ENCODE measurements at places on chromosomes 4 and X.

DNA sequence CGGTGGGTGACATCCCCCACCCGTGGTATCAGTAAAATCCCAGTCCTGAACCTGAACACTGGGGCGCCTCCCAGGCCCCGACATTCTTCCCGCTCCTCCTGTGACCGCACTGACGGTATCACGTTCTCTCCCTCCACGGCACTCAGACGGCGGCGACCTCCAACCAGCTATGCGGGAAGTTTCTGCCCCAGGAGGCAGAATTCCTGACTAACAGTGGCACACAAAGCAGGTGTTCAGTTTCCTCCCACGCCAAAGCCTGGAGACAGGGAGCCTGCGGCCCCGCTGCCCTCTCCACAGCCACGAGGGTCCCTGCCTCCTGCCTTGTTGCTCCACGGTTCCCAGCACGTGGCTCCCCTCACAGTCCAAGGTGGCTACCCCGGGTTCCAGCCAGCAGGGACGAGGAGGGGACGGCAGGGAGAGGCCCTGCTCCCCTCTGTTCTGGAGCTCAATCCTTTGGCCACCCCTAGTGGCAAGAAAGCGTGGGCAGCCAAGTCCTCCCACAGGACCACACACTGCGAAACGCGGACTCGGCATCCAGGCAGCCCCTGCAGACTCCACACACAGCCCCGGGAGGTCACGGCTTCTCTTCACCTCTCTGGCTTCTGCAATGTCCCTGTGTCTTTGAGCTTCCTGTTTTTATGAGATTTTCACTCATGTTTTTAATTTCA lies 15.2 kb downstream of the CTBP1 start:
- no peak for DNase-seq

DNA sequence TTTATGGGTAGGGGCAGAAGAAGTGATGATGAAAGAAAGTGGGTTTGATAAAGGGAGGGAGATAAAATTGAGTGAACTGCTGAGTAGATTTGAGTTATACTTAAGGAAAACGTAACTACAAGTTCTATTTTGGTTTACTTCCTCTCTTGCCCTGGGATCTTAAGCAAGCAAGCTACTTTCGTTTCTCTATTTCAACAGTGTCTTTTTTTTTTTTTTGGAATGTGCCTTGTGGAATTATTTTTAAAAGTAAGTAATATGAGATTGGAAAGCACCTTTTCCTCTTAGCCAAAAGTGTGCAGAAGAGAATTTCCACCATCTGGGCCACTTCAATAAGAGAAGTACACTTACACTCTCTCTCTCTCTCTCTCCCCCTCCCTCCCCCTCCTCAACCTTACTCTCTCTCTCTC lies 16.0 kb upstream of the C4orf36 start:
- no peak for DNase-seq

DNA sequence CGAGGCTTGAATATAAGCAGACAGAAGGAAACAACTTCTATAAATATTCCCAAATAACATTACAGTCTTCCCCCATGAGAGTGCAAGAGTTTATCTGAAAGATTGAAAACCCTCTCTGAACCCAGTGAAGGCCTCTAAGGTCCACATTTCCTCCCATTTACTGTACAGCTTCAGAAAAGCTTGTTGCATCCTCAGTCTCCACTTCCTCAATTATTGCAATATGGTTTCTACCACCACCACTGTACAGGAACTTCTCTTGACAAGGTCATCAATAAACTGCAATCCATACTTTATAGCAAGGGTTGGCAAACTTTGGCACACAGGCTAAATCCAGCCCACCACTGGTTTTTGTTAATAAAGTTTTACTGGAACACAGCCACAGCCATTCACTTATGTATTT lies 239.0 kb downstream of the THOC2 start:
- DNase-seq = no peak

DNA sequence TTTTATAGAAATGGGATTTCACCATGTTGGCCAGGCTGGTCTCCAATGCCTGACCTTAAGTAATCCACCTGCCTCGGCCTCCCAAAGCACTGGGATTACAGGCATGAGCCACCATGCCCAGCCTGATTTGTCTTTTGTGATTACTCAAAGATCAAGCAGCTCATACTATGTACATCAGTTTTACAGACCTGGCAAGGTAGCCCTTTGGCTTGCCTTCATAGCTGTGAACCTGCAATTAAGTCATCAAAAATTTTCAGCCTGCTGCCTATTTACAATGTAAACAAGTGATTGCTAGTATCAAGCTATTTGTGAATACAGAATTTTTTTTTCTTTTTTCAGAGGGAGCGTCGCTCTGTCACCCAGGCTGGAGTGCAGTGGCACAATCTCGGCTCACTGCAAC lies 46.2 kb downstream of the GSX2 start:
- DNase-seq = no peak

DNA sequence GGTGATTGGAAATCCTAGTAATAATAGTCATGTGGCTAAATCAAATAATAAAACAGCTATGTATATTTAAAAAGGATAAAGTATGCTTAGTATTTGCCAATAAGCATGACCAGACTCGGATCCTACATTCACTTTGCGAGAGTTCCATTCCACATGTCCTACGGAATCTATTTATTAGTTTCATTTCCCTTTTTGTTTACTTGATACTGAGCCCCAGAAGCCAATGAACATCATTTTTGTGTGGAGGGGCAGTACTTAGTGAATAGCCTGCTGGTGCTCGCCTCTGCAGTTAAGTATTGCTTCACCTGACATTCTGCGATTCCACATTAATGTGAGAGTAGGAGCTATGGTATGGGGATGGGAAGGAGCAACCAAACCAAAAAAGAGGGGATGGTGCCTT lies 58.5 kb upstream of the NAP1L5 start:
- DNase-seq = no peak

DNA sequence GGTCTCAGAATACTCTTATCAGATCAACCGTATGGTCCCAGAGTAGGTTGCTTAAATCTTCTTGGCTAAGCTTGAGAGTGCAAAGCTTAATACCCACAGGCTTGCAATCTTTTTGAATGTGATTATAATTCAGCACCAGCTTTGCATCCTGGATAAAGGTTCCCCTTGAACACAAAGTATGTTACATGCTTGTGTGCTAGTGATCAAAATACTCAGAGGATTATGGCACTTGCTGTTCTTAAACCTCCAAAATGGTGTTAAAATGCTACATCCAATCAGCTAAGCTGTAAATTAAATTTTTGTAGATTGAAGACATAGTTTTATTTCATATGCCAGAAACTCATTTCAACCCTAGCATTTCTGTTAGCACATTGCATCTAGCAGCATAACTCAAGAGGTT lies 812.2 kb upstream of the TENM3 start:
- DNase-seq = no peak

DNA sequence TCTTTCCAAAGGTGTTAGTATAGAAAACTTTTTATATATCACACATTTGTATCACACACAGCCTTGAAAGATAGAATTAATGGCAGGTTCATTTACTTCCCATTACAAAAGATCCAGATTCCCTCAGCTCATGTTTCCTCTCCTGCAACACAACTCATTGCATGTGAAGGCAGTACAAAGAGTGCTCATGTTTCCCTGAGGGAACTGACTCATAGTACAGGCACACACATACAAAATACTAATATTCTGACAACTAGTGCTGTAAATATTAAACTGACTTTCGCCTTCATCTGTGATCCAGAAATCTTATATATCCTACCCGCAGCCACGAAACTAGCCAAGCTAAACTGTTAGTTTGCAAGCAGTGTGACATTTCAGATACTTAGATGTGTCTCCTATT lies 819.8 kb upstream of the PCDH7 start:
- no peak for DNase-seq

GRCh38 chrX:30005813-30006212 lies 209.6 kb upstream of the MAGEB2 start:
- no peak for DNase-seq

- no peak for DNase-seq
Observed at GRCh38 chr4:55124322-55125076, 896 bp downstream of the KDR start.

- no peak for DNase-seq
Observed at GRCh38 chr4:83272900-83273299, 11.7 kb downstream of the COQ2 start.

DNA sequence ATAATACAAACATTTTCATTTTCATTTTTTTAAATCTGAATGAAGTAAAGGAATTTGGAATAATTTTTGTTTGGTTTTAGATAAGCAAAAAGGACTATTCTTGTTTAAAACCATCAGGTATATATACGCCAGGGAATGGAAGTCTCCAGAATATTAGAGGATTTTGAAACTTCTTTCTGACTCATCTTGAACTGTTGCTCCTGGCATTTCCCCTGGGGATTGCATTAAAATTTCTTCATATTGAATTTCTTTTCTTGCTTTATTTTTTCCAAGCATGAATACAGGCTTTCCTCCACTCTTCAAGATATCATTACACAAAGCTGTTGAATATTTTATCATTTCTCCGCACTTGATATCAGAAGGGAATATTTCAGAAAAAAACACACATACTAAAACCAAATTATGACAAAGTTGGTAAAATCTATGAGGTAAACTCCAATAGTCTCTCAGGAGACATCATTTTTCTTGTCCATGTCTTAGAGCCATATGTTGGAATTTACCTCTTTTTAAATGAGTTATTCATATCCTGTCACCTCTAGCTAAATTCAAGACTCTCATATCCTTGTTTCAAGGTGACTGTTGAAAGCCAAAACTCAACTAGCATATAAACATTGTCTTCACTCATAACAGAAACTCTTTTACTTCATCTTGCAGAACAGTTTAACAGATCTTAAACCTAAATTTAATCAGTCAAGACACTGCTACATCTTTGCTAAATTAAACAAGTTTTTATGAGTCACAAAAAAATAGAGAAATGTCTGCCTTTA lies 20.7 kb upstream of the CSN1S1 start:
- no peak for DNase-seq

DNA sequence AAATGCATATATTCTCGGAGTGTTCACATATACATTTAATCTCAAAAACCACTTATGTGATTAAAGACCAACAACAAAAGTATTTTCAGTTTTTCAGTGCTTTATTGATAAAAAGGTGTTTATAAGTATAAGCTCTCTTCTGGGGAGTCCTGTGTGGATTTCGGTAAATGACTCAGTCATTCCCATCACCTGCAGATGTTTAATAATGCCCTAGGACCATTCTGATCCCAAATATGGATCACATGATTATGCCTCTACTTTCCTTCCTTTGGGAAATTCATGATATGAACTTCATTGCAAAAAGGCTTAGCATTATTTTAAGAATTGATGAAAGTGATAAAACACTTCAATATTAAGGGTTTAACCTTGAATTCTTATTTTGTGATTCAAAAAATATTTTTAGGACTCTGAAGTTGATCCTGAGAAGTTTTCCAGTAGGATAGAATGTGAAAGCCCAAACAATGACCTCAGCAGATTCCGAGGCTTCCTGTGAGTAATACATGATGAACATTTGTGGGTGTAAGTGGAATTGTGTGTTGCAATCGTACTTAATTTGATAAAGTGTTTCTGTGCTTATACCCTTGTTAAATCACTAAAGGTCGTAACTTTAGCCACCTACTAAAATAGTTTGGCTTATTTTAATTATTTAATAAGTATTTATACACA lies 40.2 kb downstream of the ATP10D start:
- DNase-seq = no peak

DNA sequence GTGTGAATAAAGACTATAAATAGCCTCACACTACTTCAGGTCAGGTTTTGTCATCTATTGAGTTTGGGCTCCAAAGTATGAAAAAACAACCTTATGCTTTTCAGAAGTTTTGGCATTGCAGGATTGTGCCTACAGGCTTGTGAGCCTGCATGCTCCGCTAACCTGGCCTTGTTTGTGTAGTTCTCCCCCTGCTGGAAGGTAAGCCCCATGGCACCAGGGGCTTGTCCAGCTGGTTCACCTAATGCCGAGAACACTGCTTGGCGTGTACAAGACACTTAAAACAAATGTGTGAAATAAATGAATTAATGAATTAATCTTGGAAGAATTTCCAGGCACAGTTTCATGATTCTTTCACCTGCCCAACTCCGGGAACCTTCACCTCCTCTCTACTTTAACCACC lies 1.8 kb upstream of the HSD17B10 start:
- peak; percentile 61 for DNase-seq

DNA sequence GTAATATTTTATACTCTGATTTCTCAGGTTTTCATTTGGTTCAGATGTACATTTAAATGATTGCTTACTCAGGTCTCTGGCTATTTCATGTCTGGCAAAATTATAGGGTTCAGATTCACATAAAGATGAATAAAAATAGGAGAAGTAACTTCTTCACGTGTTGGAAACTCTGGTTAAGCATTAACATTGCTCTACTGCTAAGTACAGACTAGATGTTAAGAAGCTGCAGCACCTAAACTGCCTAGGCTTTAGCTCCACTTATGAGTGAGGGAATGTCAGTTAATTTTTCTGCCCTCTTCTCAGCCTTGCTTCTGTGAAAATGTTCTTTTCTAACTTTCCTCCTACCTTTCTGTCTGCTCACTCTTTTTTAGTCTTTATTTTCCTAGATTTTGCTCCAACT lies 361.2 kb downstream of the ARAP2 start:
- DNase-seq = no peak

DNA sequence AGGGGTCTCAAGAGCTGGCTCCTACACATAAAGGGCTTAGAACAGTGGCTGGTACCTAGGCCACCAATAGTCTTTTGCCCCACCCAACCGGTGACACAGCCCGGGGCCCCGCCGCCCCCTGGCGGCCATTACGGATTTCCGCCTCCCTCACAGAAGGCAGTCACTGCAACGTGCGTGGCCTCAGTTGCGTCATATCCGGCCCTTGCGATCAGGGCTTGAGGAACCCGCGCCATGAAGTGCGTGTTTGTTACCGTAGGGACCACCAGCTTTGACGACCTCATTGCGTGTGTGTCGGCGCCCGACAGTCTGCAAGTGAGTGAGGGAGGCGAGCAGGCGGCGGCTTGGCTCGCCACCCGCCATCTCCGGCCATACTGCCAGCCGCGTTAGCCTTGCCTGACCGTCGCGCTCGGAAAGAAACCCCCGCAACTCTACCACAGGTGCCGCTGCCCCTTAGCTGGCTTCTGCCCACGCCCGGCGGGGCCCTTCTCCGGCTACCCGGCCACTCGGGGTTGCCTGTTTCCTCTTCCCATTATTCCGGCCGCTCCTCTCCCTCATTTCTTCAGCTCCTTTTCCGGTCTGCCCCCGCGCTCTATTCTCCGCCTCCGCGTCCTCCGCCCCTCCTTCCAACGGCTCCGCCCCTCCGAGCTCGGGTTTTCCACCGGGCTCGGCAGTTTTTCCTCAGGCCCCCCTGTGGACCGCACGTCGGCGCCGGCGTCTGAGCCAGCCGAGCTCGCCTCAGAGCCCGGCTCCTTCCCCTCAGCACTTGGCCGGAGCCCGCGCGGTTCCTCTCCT lies at the start of gene ALG13:
ALG13 (plus strand) TSS at position 183 of the 792 bp plus-strand sequence; CDS start at position 232, 49 bp downstream.
- peak; percentile 88 for DNase-seq

- DNase-seq = no peak
Observed at GRCh38 chr4:87114245-87115062, 106.0 kb downstream of the KLHL8 start.

DNA sequence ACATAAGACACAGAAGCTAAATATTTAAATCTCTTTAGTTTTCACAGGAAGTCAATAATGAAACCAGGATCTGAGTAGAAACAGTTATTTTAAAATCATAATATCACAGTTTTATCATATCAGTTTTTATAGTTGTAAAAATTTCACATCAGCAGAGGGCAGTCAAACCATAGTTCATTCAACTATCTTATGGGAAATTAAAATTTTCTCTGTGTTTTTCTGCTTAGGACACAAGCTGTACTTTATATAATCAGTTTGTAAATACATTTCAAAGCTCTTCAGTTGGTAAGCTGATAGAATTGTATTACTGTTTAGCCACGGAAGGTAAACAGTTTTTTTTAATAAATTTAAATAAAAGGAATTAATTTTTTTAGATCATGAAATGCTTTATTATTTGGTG lies 204.8 kb upstream of the NUDT6 start:
- no peak for DNase-seq

- no peak for DNase-seq
Observed at GRCh38 chr4:147836807-147837206, 104.9 kb downstream of the ARHGAP10 start.

All from activated naive CD4-positive, alpha-beta T cell treated with anti-CD3 and anti-CD28 coated beads, Interleukin-2, amount 50 U/mL, for 16 hours (primary cell).